IMR-90 (cell line): ENCODE measurements at places on chromosomes 5 and 9.

DNA sequence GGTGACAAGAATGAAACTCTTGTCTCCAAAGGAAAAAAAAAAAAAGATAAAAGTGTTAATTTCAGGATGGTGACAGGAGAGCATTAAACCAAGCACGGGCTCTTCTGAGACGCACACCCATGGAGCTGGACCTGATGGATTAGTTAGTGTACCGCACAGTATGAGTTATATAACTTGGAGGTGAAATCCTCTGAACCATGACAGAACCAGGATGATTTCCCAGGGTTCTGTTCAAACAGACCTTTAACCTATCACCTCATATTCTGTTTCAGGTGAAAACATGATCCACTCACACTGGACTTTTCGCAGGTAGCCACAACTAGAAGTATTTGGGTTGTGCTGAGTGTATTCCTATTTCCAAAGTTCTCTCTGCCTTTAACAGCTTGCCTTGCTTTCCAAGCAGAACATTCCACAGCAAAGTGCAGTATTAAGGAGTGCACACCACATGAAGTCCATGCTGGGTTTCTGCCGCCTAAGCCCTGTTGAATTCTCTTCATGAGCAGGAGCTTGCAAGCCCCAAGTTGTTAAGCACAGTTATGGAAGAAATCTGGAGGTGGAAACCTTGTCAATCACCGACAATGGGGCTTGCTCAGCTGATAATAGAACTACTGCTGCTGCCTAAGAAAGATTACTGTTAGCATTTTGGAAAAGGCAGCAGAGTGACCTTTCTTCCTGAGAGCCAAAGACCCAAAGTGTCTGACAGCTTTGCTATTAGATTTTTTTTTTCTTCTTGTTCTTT, 461.7 kb downstream of the TLE1 start:
- DNase-seq = no peak

DNA sequence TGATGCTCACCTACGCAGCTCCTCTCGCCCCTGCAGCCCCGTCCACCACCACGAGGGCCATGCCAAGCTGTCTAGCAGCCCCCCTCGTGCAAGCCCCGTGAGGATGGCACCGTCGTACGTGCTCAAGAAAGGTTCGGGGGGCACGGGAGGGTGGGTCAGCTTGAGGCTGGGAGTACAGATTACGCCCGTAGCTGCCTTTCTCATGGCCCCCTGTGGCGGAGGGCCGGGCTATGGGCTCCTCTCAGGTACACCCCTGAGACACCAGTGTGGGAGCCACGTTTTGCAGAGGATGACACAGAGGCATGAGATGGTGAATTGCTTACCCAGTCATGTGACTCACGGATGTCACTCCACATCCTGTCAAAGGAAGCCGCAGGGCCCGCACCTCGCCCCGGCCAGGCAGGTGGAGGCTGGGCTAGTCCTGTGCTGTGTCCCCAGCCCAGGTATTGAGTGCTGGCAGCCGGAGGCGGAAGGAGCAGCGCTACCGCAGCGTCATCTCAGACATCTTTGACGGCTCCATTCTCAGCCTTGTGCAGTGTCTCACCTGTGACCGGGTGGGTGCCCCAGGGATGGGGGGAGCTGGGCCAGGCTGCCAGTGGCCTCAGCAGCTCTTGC, 33.7 kb downstream of the USP20 start:
- no peak for DNase-seq

DNA sequence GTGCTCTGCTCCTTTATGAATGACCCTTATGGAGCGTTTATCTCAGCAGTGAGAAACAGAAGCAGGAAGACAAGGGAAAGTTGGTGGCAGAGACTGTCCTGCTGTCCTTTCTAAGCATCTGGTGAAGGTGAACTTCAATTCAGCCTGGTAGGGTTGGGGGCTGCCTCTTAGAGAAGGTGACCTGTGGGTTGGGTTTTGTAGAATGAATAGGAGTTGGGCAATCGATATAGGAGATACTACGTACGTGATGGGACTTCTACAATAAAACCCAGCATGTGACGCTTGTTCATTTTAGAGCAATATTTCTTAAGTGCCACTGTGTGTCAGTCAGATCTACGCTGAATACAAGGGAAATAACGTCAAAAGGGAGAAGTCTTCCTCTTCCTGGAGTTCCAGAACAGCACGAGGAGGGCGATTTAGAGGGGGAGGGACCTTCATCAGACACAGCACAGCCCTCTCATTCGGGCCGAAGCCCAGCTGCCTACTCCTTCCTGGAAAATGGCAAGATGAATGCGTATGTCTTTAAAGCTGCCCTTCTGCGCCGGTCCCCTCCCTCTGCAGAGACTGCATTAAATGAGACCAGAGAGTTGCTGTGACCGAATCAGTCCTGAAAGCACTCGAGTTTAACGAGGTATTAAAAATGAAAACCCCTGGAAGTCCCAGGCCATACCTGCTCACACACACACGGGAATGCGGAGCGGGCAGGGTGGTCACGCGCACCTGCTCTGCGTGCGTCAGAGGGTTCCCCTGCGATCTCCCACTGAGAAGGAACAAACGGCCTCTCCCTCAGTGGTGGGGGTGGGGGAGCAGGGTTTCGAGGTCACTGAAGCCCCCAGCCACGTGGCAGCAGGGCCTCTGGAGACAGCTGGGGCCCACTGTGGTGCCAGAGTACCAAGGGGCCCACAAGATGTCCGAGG, 85.3 kb upstream of the SARDH start:
- no peak for DNase-seq

- no peak for DNase-seq
Observed at GRCh38 chr9:75500479-75500878, 390.0 kb upstream of the PCSK5 start.

- no peak for DNase-seq
Observed at GRCh38 chr9:112434487-112434886, 52.1 kb upstream of the KIAA1958 start.

GRCh38 chr5:44574678-44575077, 185.5 kb upstream of the FGF10 start:
- DNase-seq = no peak

- DNase-seq = no peak
Observed at GRCh38 chr5:72126796-72127195, 19.5 kb downstream of the MAP1B start.

DNA sequence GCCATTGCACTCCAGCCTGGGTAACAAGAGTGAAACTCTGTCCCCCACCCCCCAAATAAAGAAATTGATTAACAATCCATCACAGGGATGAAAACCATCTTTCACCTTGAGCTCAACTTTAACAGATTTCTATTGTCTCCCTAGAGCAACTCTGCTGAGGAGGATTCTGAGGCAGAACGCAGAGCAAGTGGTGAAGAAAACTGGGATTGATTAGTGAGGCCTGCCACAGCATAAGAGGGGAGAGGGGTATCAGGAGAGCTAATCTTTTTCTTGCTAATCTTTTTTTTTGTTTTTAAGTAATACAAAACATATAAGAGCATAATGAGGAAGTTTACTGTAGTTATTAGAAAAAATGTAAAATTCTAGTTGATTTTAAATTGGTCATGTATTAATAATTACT, 8.9 kb downstream of the TXNDC8 start:
- no peak for DNase-seq

DNA sequence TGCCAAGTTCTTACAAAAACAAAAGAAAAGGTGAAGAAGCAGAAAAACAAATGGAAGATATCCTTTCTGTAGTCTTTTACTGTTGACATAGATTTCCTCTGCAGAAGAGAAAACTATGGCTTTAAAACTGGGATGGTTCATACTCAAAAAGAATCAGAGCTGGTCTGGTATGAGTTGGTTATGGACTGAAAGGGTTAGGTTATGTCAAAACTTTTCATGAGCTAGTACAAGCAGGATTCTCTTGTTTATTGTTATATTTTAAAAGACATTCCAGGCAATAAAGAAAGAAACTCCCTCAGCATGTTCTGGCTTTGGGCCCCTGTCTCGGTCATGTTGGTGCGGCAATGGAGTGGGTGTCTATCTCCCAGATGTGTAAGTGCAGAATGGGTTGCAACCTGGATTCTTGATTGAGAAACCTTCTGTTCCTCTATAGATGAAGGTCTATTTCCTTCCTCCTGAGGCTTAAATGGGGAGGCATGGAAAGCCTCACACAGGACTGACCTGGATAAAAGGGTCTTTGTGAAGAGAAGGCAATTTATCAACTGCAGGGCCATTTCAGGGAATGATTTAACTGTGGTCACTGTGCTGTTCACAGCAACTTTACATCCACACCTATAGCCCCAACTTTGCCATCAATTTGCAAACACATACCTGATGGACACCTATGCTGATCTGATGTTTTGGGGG, 209.6 kb upstream of the TNC start:
- DNase-seq = peak; percentile 60

DNA sequence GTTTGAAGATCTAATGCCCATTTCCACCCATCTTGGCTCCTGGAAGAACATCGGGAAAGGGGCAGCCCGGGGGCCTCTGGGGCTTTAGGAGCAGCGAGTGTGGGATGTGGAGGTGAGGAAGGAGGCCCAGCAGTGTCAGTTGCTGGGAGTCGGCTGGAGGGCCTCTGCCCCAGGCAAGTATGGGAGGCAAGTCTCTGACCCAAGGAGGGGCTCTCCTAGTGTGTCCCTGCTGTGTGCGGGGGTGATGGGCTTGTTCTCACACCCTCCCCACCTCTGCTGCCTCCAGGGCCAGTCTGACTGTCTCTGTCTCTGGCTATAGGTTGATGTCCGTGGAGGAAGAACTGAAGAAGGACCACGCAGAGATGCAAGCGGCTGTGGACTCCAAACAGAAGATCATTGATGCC, 129.7 kb downstream of the DAB2IP start:
- no peak for DNase-seq

- DNase-seq = peak; percentile 68
Observed at GRCh38 chr9:122954253-122954691, 13.5 kb downstream of the RABGAP1 start.

DNA sequence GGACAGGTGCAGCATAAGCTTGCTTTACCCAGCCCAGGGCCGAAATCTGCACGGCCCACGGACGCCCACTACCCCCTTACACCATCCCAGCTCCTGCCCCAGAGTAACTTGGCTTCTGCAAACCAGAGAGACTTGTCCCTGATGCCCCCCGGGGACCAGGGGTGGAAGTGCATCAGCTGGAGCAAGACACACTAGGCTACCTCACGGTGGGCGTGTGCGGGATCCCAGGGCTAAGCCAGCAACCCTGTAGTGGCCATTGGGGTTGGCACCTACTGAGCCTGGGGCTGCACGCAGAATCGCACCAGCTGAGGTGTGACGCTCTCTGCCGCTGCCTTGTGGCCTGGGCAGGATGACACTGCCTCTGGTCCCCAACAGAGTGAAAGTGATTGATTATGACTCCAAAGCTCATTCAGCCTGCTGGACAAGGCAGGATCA, 6.1 kb upstream of the ZNF79 start:
- no peak for DNase-seq
